ENCODE measurements at places on chromosomes 1 and 21.

- ATAC-seq, result no peak
Measured at GRCh38 chr1:175225805-175226129, 33.2 kb upstream of the KIAA0040 start.

DNA sequence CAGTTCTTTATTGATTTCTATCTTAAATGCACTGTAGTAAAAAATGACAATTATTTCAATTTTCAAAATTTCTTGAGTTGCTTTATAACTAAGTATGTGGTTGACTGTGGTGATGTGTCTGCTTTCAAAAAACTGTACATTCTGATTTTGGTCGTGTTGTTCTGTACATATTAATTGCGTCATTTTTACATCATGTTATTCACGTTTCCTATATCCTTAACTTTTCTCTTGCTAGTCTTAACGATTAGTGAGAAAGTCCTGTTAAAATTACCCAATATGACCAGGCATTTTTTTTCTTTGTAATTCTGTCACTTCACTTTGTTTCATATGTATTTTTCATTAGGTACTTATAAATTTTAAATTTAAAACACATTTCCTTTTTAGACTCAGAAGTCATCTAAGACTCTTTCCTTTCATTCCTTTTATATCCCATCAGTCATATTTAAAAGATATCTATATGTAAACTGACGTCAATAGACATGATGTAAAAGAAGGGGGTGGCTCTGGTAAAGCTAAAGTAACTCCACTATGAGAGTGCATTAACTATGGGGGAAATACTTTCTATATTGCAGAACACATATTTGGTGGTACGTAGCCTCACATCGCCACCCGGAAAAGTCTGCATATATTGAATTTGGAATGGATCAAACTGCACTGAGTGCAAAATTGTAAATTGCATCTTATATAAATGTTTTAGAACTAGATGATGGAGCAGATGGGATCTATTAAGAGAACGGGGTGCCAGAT is 1.1 kb upstream of the COA6 start:
- no peak for ATAC-seq

DNA sequence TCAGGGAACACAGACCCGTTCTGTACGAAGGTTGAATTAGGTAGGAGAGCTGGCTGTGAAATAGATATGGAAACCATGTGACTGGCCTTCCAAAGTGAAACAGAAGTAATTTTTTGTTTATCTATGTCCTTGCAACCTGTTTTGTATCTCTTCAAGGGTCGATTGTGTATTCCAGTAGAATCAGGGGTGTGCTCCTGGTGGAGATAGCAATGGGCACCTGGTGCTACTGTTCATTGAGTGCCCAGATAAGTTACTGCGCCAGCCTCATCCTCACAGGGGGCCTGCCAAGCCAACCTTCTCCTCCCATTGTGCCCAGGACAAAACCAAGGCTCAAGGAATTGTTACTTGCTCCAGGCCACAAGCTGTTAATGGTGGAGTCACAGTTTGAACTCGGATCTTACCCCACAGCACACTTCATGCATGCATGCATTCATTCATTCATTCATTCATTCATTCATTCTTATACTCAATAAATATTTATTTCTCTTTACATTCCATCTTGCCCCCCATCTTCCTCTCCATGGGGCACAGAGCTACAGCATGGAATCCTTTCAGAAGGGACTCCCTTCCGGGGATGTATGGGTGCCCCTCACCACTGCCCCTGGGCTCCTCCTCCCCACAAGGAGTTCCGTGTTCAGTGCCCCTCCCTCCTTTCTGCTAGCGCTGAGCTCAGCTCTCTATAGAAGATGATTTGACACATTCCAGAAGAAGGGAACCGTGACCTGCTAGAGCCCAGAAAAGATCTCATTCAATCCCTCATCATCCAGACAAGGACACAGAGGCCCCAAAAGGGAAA is 24.0 kb downstream of the ADORA1 start:
- ATAC-seq, result no peak

DNA sequence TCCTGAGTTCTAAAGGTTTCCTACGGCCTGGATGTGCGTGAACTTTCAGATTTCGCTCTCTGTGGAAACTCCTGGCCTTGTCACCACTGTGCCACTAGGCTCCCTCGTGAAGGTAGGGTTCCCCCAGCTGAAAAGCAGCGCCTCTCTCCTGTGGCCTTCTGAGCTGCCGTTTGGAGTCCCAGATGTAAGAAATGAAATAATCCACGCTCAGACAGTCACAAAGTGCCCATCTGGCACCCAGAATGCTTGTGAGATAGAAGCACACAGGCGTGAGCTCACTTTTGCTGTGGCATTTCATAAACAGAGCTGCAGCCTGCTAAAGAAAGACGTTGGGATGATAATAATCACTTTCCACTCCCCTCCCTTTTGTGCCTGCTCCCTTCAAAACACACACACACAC is 65.8 kb downstream of the LMO4 start:
- no peak for ATAC-seq

DNA sequence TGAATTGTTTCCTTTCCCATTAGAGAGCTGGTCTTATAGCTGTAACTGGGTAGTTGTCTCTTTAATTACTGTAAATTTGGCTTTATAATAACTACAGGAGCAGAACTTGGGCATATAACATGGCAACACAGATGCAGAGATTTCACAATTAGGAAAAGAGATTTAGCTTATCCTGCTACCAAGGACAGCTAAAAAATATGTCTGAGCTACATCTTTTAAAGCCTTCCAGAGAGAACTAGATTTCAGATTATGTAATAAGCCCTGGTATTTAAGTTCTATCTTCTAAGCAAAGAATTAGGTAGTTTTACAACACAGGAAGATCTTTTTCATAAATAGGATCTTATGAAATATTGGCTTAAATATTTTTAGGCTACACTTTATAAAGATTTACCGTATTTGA is 313.8 kb downstream of the S1PR1 start:
- no peak for ATAC-seq

GRCh38 chr1:203124011-203124410 is 3.5 kb upstream of the ADORA1 start:
- no peak for ATAC-seq

- ATAC-seq, result peak; percentile 14
Measured at GRCh38 chr1:19429611-19430010, 55.7 kb downstream of the CAPZB start.

DNA sequence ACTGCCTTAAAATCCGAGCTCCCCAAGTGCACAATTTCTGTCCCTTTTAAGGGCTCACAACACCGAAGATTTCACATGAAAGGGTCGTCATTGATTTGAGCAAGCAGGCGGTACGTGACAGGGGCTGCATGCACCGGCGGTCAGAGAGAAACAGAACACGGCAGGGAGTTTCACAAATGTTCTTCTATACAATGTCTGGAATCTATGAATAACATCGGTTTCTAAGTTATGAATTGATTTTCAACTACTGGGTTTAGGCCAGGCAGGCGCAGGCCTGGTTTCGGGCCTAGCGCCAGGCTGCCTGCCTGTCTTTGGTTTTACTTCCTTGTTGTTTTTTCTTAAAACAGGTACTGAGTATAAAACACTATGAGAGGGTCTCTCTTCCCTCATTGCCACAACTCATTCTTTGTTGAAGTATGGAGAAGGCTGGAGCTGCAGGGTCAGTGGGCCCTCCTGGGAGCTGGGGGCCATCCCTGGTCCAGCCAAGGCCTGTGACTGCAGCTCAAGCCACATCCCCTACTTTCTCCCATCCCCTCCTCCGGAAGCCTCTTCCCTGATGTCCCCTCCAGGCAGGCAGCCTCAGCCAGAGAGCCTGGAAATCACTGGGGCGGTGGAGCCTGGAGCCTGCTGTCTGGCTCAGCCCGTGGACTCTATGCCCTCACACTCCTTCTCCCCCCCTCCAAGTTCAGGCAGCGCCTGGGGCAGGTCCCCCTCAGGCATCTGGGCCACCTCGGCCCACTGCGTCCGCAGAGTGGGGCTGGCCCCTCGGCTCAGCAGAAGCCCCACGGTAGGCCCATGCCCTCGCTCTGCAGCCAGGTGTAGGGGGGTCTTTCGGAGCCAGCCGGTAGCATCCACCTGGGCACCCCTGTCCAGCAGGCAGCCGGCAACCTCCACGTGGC is 2.4 kb downstream of the ANKRD65 start:
- no peak for ATAC-seq

DNA sequence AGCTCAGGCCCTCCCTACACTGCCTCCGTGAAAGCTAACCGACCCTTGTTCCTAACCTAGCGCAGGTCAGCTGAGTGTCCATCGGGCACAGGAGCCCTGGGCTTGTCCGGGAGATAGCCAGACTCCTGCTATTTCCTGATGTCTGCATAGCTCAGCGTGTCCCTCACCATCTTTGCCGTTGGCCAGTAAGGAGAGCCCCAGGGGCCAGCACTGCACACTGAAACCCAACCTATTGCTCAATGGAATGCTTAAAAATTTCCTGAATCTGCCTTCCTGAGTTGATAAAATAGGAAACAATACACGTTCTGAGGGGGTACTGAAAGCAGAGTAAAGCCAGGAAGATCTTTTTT is 2.2 kb downstream of the RUNX1 start:
- no peak for ATAC-seq

DNA sequence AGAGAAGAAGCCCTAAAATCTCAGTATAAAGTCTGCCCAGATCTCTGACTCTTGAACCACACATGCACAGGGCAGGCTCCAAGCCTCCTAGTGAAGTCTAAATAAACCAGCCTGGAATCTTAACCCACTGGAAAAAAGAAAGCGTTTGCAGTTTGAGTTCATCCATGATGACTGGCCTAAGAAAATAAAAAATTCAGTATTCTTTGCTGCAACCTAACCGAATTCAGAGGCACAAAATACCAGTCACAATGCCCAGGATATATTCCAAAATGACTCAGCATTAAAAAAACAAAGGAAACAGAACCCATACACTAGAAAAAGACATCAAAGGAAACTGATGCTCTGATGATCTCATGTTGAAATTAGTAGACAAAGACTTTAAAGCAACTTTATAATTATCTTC is 269.2 kb downstream of the SDCCAG8 start:
- no peak for ATAC-seq

- no peak for ATAC-seq
Measured at GRCh38 chr1:155006601-155007101, 4.0 kb downstream of the ZBTB7B start.

DNA sequence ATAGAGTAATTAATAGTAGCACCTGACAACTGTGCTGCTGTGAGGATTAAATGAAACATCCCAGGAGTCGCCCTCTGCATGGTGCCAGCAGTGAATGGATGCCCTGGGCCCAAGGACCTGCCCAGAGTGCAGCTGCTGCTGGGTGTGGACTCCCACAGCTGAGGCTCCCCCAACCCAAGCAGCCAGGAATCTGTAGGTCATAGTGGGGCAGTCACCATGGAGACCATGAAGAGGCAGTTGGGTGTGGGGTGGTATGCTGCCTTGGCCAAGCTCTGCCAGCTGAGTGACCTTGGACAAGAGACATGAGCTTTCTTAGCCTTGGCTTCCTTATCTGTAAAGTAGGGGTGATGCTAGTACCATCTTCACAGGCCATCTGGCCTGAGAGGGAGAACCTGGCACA is 9.4 kb downstream of the OLIG2 start:
- ATAC-seq, result no peak

- no peak for ATAC-seq
Measured at GRCh38 chr1:86318436-86318835, 77.7 kb downstream of the ODF2L start.

GRCh38 chr1:12294076-12294475 is 64.2 kb downstream of the VPS13D start:
- ATAC-seq, result no peak

- no peak for ATAC-seq
Measured at GRCh38 chr1:177909416-177909815, 60.4 kb downstream of the SEC16B start.

DNA sequence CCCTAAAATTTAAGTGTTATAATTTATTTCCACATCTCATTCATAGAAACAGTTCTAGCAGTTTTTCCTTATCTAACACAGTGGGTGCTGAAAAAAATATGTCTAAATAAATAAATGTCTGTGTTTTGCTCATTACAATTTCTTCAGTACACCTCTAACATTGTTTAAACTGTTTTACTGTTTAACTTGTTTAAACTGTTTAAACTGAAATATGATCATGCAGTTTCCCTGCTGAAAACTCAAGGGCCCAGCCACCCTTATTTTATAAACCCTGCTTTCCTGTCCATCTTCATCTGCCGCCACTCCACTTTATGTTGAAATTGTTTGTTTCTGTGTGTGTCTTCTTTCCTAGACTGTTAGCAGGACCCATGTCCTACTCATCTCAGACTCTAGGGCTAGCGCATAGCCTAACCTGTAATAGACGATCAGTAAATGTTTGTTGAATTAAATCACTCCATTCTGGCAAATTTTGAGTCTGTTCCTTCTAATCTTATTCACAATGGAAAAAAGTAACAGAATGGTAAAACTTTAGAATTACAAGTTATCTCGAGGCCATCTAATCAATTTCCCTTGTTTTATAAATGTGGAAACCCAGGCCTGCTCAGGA is 9.4 kb upstream of the PIK3C2B start:
- ATAC-seq, result no peak

GRCh38 chr1:76023669-76024435 is 50.7 kb upstream of the ST6GALNAC3 start:
- peak; percentile 26 for ATAC-seq

GRCh38 chr1:85088408-85088784 is 40.1 kb upstream of the MCOLN3 start:
- ATAC-seq, result no peak

Data from activated T-helper 17 cell treated with anti-CD3 and anti-CD28 coated beads, Interleukin-2, amount 50 U/mL, for 72 hours (primary cell).